Karpas-422 (cell line): ENCODE measurements at places on chromosomes 2 and 18. TPM values are rescaled to one million over a fixed set of nuclear protein-coding genes. Genes with fewer than 3 reads are reported as not detected.

GRCh38 chr2:177315364-177315763 is 50.8 kb upstream of the NFE2L2 start:
- no peaks in the 10 kb centered on the region for H3K36me3 ChIP-seq
- peaks cover 32% of the 10 kb centered on the region for H3K4me1 ChIP-seq
- no peak overlapping the region for H3K4me3 ChIP-seq
- DNase-seq, result no peak
- no peaks in the 10 kb centered on the region for H3K27me3 ChIP-seq

Gene OTX1
- total RNA-seq, result 1.9 and 6.4 TPM in 2 replicates

- no peak overlapping the region for H3K27ac ChIP-seq
- H3K27me3 ChIP-seq, result no peaks in the 10 kb centered on the region; the same call in 1 of the 2 replicates
These were observed 209.2 kb upstream of the APCDD1 start for GRCh38 chr18:10245031-10245845.

DNA sequence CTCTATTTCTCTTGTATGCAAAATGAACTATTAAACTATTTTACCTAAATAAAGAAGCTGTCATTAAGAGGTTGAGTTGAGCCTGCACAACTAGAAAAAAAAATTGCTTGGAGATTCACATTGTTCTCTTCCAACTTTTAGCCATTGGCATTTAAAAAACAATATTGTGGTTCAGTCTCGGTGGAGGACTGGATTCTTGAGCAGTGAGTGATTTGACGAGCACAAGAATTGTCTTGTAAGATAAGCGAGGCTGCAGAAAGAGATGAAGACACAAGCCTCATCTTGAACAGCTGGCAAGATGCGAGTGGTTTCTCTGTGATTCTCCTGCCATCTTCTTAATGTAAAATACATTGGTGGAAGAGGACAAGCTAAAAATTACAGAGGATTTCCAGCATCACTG is 67.0 kb downstream of the GALR1 start:
- H3K36me3 ChIP-seq, result no peaks in the 10 kb centered on the region
- no peak for DNase-seq
- H3K27me3 ChIP-seq, result no peaks in the 10 kb centered on the region
- H3K4me3 ChIP-seq, result no peak overlapping the region

DNA sequence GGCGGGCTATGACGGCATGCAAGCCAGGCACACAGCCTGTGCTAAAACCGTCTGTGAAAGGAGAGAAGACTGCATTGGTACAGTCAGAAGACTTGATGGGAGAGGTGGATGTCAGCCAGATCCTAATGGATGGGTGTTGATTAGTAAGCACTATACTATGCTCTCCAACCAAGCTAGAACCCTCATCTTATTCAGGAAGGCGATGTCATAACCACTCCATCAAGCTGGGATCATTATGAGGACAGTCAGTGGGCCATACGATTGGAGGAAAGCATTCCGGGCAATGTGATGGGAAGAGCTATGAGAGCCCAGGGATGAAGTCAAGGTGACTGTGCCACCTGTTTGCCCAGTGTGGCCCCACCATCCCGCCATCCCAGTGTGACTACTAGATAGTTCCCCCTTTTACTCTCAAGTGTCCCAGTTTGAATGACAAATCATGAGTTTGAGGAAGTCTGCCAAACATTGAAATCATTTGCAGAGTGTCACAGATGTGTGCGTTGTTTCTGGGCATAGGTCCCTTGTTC is 66.4 kb downstream of the MRPS9 start:
- DNase-seq, result peak; percentile 56
- peak overlapping the region; percentile 32 for H3K27ac ChIP-seq
- peaks cover 38% of the 10 kb centered on the region for H3K4me1 ChIP-seq
- peaks cover 19% of the 10 kb centered on the region for H3K36me3 ChIP-seq

Gene DBI
- 70.9 and 109 TPM in 2 replicates for total RNA-seq

DNA sequence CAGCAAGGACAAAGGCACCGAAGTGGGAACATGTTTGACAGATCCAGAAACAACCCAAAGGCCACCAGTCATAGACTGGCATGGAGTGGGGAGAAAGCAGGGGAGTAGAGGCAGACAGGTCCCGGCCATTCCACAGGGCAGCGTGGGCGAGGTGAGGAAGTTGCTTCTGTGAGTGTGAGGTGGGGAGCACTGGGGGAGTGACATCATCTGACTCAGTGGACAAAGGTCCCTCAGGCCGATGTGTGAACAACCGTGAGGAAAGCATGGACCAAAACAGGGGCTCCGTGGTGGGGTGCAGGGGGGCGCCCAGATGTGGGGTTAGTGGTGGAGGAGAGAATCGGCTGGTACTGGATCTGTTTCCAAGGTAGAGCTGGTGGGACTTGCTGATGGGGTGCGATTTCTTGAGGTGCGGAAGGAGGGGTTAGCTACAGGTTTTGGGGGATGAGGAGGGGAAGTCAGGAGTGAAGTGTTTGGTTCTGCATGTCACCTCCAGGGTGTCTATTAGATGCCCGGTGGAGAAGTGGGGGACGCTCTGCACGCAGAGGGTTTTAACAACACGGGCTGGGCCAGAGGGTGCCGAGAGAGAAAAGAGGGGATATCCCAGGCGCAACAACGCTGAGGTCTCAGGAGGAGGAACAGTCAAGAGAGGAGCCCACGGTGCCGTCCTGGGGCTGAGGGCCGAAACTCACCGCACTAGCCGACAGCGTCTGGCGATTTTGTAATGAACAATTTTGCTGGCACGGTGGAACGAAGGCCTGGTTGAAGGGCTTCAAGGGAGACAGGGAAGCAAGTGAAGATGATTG is 2.5 kb upstream of the SFT2D3 start:
- peaks cover 25% of the 10 kb centered on the region for H3K4me1 ChIP-seq
- no peak overlapping the region for H3K27ac ChIP-seq
- H3K36me3 ChIP-seq, result no peaks in the 10 kb centered on the region
- H3K27me3 ChIP-seq, result no peaks in the 10 kb centered on the region

Gene MC2R
- not detected in 2 replicates for total RNA-seq

DNA sequence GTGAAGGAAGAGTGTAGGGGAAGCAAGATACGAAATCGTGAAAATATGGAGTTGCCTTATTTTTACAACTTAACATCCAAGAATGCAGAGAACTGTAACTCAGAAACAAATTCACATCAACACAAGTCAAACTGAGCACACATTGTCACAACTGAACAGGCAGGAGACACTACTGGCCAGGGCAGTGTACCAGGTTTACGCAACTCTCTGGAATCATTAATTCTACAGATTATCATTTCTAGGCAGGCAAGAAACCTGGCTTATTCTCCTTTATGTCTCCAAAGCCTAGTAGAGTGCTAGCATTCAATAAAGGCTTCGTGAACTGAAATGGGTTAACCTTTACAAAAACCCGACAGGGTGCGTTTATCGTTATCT is 584 bp downstream of the COA5 start:
- peaks cover 19% of the 10 kb centered on the region; the same call in 1 of the 2 replicates for H3K36me3 ChIP-seq
- peaks cover 34% of the 10 kb centered on the region for H3K4me1 ChIP-seq
- H3K4me3 ChIP-seq, result peak overlapping the region; percentile 98
- no peak for DNase-seq
- H3K27ac ChIP-seq, result peak overlapping the region; percentile 67

- H3K4me3 ChIP-seq, result no peak overlapping the region
- H3K36me3 ChIP-seq, result no peaks in the 10 kb centered on the region
- H3K27me3 ChIP-seq, result no peaks in the 10 kb centered on the region
- no peaks in the 10 kb centered on the region for H3K4me1 ChIP-seq
- no peak for DNase-seq
These were observed 59.6 kb downstream of the CABYR start for GRCh38 chr18:24198461-24198860.

GRCh38 chr2:172639823-172640222 is 83.9 kb downstream of the PDK1 start:
- no peak overlapping the region for H3K27ac ChIP-seq
- H3K36me3 ChIP-seq, result no peaks in the 10 kb centered on the region
- H3K27me3 ChIP-seq, result no peaks in the 10 kb centered on the region
- no peaks in the 10 kb centered on the region for H3K4me1 ChIP-seq

DNA sequence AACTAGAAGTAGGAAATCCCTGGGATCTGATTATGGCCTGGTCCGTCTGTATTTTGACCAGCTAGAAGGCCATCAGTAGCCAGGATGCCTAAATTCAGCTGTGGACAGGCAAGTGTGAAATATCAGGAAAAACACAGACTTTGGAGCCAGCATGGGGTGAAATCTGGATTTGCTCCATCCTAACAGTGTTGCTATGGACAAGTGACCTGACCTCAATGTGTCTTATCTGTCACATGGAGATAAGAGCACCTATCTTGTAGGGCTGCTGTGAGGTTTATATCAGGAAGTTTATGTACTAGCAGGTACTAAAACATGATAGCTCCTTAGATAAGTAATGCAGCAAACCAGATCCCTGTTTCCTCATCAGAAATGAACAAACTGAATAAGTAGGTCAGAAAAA is 460.4 kb downstream of the STK39 start:
- H3K4me1 ChIP-seq, result no peaks in the 10 kb centered on the region
- H3K27ac ChIP-seq, result no peak overlapping the region
- no peak for DNase-seq

Gene PDE6D
- 67.2 and 87.8 TPM in 2 replicates for total RNA-seq

DNA sequence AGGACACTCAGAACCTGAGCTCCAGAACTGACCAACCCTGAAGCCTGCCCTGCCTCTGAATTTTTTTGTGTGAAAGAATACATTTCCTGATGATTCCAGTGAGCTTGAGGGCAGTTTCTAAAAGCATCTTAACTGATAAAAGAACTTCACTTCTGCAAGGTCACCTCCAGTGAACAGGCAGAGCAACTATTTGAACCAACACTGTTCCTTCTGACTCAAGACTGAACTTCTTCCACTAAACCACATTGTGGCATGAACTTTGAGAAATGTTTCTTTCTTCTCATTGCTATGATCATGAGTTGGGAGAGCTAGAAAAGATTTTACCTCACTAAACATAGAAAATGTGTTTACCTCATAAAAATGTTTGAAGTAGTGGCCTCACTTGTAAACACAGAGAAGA is 83.8 kb upstream of the SERTAD2 start:
- H3K27ac ChIP-seq, result peak overlapping the region; percentile 36
- no peak for DNase-seq
- peaks cover 5% of the 10 kb centered on the region; the same call in 1 of the 2 replicates for H3K36me3 ChIP-seq
- H3K27me3 ChIP-seq, result no peaks in the 10 kb centered on the region
- H3K4me3 ChIP-seq, result no peak overlapping the region

GRCh38 chr2:122249673-122250072 is 494.2 kb downstream of the TSN start:
- H3K4me3 ChIP-seq, result no peak overlapping the region
- no peaks in the 10 kb centered on the region for H3K4me1 ChIP-seq
- no peaks in the 10 kb centered on the region; the same call in 1 of the 2 replicates for H3K27me3 ChIP-seq
- no peaks in the 10 kb centered on the region for H3K36me3 ChIP-seq
- no peak for DNase-seq
- no peak overlapping the region for H3K27ac ChIP-seq

DNA sequence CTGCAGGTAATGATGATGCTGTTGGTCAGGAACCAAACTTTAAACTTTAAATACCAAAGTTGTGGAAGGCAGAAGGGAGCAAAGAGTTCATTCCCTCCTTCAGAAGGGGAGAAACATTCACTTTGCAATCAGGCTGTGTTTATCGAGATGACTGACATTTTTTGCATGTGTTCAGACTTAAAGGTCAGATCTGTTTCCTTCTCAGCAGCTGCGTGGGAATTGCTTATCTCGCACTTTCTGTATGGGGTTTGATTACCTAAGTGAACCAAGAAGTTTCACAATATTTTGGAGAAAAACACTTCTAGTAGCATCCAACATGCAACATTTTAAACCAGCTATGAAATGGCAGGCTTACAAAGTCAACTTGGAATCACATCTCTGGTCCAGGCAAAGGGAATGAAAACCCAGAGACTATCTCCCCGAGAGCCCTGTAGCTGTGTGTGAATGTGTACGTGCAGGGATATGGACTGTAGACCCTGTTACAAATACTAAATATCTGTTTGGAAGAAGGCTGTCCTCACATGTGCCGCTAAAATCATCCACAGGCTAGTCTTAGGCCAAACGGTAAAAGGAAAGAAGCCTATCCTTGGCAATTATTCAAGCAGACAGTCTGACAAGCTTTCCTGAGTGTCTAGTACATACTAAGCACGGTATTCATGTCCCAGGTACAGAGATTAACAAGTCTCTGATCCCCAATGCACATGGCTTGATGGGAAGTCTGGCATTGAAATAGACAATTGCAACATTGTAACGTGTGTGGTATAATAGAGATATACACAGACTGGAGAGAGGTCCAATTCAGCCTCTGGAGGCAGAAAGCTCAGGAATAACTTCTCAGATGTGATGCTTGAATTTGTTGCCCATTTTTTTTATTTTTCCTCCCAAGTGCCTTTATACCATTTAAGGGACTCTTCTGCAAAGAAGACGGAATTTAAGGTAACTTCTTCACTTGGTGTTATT is 483.1 kb downstream of the DPP10 start:
- H3K4me3 ChIP-seq, result no peak overlapping the region
- H3K27me3 ChIP-seq, result no peaks in the 10 kb centered on the region
- no peaks in the 10 kb centered on the region for H3K4me1 ChIP-seq
- DNase-seq, result no peak

Gene SLC5A7
- not detected in 2 replicates for total RNA-seq

DNA sequence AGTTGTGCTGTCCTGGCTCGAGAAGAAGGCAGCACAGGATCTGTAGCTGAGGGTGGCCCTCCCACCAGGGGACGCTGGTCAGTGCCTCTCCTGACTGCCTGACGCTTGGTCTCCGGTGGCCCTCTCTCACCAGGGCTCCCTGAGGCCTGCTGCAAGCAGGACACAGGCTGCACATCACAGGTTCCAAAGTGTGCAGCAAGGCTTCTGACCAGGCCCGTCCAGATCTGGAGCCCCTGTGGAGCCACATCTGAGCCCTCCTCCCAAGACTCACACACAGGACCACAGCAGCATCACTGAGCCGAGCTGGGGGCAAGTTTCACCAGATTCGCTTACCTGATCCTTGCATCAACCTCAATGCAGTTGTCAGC is 12.1 kb downstream of the AMER3 start:
- H3K27ac ChIP-seq, result no peak overlapping the region
- H3K4me1 ChIP-seq, result no peaks in the 10 kb centered on the region
- H3K4me3 ChIP-seq, result no peak overlapping the region
- no peak for DNase-seq

Gene CYP1B1
- not detected in 2 replicates for total RNA-seq

Gene UGT1A1
- total RNA-seq, result not detected in 2 replicates

- no peak for DNase-seq
- peaks cover 2% of the 10 kb centered on the region; the same call in 1 of the 2 replicates for H3K27me3 ChIP-seq
- no peaks in the 10 kb centered on the region for H3K36me3 ChIP-seq
- H3K27ac ChIP-seq, result no peak overlapping the region
These were observed 76.8 kb upstream of the RBMS1 start for GRCh38 chr2:160570376-160570775.

DNA sequence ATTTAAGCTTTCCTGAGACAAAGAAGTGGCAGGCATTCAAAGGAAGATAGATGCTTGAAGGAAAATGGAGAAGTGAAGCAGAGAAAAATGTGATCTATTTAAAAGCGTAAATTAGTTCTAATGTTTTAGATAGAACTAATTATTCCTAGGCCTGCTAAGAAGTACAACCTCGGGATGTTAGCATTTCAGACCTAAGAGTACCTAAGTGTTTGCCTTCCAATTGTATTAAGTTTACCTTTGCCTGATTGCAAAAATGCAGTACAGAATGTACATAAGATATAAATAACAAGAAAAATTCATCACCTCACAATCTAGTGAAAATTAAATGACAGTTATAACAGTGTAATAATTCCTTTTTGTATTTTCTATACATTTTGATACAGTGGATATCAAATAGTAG is 71.1 kb upstream of the HNMT start:
- DNase-seq, result no peak
- H3K4me1 ChIP-seq, result no peaks in the 10 kb centered on the region
- no peak overlapping the region for H3K27ac ChIP-seq
- no peaks in the 10 kb centered on the region for H3K27me3 ChIP-seq

GRCh38 chr2:100903534-100904258 is 83.8 kb downstream of the NPAS2 start:
- no peaks in the 10 kb centered on the region for H3K36me3 ChIP-seq
- no peak for DNase-seq
- no peak overlapping the region for H3K27ac ChIP-seq
- H3K27me3 ChIP-seq, result no peaks in the 10 kb centered on the region
- H3K4me3 ChIP-seq, result no peak overlapping the region
